Body of pancreas (tissue), 4 donors: ENCODE measurements at places on chromosomes 1 and 21.

DNA sequence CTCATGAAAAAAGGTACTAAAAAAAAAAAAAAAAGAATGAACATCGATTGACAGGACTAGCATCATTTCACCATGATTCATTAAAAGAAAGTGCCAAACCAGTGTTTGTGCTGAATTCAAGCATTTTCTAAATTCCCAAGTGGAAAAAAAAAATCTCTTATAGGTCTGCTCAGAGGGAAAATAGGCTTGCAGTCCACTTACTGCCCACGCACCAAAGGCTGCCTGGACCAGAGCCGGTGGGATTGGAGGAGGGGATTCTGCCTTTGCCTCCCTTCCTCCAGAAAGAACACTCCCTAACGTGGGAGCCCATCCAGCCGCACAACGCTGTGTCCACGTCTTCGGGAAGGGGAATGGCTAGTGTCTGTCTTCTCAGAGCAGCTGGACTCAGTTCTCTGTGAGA lies 5.5 kb upstream of the TRAPPC10 start:
- H3K27me3 ChIP-seq = no peaks in the 10 kb centered on the region
- peak; percentile 56 for DNase-seq
- no peak overlapping the region for H3K4me3 ChIP-seq
- peaks cover 5% of the 10 kb centered on the region for H3K4me1 ChIP-seq
- H3K27ac ChIP-seq = peak overlapping the region; percentile 11

GRCh38 chr1:193402037-193402436 lies 215.6 kb upstream of the B3GALT2 start:
- H3K27me3 ChIP-seq = no peaks in the 10 kb centered on the region
- H3K4me3 ChIP-seq = no peak overlapping the region
- H3K36me3 ChIP-seq = no peaks in the 10 kb centered on the region

DNA sequence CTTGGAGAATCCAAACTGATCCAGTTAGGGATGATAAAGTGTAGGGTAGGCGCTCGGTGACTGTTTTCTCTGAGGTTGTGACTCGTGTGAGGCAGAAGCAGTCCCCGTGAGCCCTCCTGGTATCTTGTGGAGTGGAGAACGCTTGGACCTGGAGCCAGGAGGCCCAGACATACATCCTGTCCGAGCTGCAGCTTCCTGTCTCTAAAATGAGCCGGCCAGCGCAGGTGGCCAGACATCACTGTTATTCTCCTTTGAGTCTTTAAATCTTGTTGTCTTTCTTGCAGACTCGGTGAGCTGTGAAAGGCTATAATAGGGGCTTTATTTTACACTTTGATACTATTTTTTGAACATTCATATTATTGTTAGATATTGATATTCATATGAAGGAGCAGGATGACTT lies 12.3 kb downstream of the PCSK9 start:
- H3K4me3 ChIP-seq = no peak overlapping the region
- H3K36me3 ChIP-seq = no peaks in the 10 kb centered on the region
- no peak for DNase-seq
- no peaks in the 10 kb centered on the region for H3K27me3 ChIP-seq
- no peak overlapping the region for H3K27ac ChIP-seq

- no peaks in the 10 kb centered on the region for H3K36me3 ChIP-seq
- no peaks in the 10 kb centered on the region for H3K27me3 ChIP-seq
- DNase-seq = peak; percentile 11
- no peak overlapping the region for H3K27ac ChIP-seq
- H3K4me1 ChIP-seq = peaks cover 26% of the 10 kb centered on the region
These were observed 333.4 kb downstream of the CHRM3 start for GRCh38 chr1:239719642-239720258.

GRCh38 chr21:21204366-21204996 lies 206.3 kb downstream of the NCAM2 start:
- no peaks in the 10 kb centered on the region for H3K36me3 ChIP-seq
- H3K27me3 ChIP-seq = no peaks in the 10 kb centered on the region
- no peak for DNase-seq
- no peaks in the 10 kb centered on the region for H3K4me1 ChIP-seq
- H3K4me3 ChIP-seq = no peak overlapping the region
- no peak overlapping the region for H3K27ac ChIP-seq

DNA sequence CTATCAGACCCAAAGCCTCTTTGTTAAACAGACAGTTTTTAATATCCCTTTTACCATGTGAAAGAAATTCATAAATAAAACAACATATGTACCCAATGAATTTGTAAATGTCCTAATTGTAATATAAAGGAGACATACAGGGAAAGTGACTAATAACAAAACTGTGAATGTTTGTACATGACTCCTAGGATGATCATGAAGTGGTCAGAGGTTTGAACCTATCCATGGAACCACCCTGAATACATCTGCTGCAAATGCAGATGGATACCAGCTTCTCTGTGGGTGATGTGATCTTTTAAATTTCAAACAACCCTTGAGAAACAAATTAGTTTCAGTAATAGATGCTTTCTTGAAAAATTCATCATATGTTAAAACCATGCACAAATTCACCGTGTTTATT lies 16.7 kb upstream of the ACBD3 start:
- H3K27ac ChIP-seq = no peak overlapping the region
- no peaks in the 10 kb centered on the region for H3K36me3 ChIP-seq
- H3K27me3 ChIP-seq = no peaks in the 10 kb centered on the region
- DNase-seq = no peak
- no peaks in the 10 kb centered on the region for H3K4me1 ChIP-seq

- DNase-seq = no peak
- H3K4me3 ChIP-seq = no peak overlapping the region
- H3K27me3 ChIP-seq = no peaks in the 10 kb centered on the region
- H3K4me1 ChIP-seq = no peaks in the 10 kb centered on the region
These were observed 20.7 kb upstream of the LRRC8D start for GRCh38 chr1:89800022-89800655.

GRCh38 chr1:78340006-78340405 lies 150.8 kb upstream of the PTGFR start:
- H3K27me3 ChIP-seq = no peaks in the 10 kb centered on the region
- no peaks in the 10 kb centered on the region for H3K36me3 ChIP-seq
- H3K4me3 ChIP-seq = no peak overlapping the region
- H3K4me1 ChIP-seq = no peaks in the 10 kb centered on the region
- no peak for DNase-seq

DNA sequence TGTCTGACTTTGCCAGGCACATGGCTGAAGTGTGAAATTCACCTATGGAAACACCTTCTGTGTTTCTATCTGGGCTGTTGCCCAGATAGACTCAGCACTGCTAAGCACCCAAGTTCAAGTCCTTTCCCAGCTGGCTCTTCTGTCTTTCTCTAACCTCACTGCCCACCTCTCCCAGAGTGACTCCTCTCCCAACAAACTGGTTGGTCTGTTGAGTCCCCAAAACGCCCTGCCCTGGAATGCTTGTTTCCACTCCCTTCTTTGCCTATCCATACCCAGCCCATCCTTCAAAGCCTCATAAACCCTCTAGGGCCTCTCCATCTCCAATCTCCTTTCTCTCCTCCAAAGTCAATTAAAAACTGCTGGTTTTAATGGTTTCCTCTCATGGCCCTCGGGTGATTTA lies 15.6 kb downstream of the PLXNA2 start:
- H3K27me3 ChIP-seq = no peaks in the 10 kb centered on the region
- H3K4me3 ChIP-seq = no peak overlapping the region
- peaks cover 75% of the 10 kb centered on the region for H3K4me1 ChIP-seq
- H3K27ac ChIP-seq = peak overlapping the region; percentile 39
- H3K36me3 ChIP-seq = no peaks in the 10 kb centered on the region
- DNase-seq = no peak

GRCh38 chr1:156901966-156902915 lies 8.7 kb downstream of the PEAR1 start:
- DNase-seq = no peak
- H3K27ac ChIP-seq = no peak overlapping the region
- no peaks in the 10 kb centered on the region for H3K36me3 ChIP-seq
- H3K4me1 ChIP-seq = peaks cover 5% of the 10 kb centered on the region
- H3K27me3 ChIP-seq = no peaks in the 10 kb centered on the region

DNA sequence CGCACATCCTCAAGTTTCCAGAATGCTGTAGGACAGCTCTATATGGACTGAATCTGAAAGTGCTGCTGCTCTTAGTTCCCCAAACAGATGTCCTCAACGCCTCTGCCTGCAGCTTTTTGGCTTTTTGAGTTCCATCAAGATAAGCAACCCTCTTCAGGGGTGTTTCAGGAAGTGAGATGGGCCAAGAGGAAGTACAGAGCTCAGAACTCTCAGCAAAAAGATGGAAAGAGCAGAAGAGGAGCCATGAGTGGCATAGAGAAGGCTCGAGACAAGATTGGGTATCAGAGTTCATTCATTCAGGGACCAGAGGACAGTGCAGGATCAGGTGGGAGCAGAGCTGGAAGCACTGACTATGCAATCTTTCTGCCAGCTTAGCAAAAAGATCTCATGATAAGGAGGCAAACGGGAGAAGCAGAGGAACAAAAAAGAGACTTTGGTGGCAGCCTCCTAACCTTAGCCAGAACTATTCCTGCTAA lies at the start of the genes ADORA3 and TMIGD3:
Gene ADORA3 (minus strand): TSS at position 49 of the 476 bp plus-strand sequence. CDS start 279 bp downstream, outside the sequence.
Gene TMIGD3 (minus strand): TSS at position 49 of the 476 bp plus-strand sequence. CDS start 279 bp downstream, outside the sequence.
- H3K36me3 ChIP-seq = no peaks in the 10 kb centered on the region
- no peak within 1 kb of the TSS for H3K27ac ChIP-seq
- DNase-seq = no peak

DNA sequence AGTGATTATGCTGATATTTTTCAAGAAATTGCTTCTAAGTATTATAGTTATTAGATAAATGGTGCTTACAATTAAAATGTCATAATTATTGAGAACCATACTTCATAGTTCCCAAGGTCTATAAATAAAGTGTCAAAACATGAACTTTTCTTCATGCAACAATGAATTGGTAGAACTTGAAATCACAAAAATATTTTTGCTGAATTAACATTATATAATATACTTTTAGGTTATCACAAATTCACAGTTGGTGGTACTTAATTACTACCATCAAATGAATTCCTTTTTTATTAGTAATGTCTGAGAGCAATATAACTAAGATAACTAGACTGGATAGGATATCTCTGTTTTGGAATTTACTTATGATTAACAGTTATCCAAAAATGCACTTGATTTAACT lies 4.7 kb downstream of the DNM3 start:
- no peaks in the 10 kb centered on the region for H3K36me3 ChIP-seq
- H3K27ac ChIP-seq = no peak overlapping the region
- no peak overlapping the region for H3K4me3 ChIP-seq

DNA sequence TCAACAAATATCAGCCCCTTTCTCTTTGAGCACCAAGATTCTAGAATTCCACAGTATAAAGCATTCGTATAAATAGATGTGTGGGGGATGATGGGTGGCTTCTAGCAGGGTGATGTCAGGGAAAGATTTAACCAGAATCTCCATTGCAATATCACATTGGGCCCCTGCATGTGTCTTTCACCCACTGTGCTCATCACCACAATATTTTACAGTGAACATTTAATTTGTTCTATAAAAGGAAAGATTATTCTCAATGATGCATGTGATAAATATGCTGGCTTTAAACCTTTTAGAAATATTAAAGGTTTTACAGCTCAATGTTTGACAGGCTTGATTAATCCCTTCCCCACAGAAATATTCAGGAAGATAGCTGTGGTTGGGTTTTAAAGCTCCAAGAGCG lies 457.8 kb upstream of the DAB1 start:
- H3K4me1 ChIP-seq = no peaks in the 10 kb centered on the region
- no peak overlapping the region for H3K4me3 ChIP-seq
- no peak overlapping the region for H3K27ac ChIP-seq
- no peak for DNase-seq
- H3K36me3 ChIP-seq = no peaks in the 10 kb centered on the region

DNA sequence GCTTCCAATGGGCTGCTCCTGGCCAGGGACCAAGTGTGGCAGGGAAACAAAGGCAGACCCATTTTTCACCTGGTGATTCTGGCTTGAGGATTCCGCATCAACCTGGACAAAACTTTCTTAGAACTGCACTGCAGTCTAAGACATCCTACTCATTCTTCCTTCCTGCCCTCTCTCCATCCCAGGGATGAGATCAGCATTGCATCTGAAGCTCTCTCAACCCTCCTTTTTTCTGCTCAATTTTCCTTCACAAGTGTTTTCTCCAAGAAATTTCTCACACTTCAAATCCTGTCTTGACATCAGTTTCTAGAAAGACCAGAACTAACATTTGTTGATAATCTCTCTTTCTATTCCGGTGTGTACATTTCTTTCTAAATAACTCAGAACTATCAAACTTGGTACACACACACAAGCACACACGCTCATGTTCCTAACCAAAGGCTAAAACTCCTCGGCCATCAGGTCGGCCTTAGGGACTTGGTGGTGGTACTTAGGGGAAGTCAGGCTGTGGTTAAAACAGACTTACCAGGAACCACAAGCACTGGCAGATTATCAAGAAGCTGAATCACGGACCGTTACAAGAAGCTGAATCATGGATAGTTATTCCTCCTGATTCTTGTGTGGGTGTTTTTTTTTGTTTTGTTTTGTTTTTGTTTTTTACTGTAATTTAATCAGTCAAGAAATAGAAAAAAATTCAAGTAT lies 21.0 kb upstream of the CXADR start:
- H3K36me3 ChIP-seq = no peaks in the 10 kb centered on the region
- H3K27ac ChIP-seq = no peak overlapping the region
- no peak for DNase-seq
- no peaks in the 10 kb centered on the region for H3K27me3 ChIP-seq
- H3K4me1 ChIP-seq = peaks cover 5% of the 10 kb centered on the region

DNA sequence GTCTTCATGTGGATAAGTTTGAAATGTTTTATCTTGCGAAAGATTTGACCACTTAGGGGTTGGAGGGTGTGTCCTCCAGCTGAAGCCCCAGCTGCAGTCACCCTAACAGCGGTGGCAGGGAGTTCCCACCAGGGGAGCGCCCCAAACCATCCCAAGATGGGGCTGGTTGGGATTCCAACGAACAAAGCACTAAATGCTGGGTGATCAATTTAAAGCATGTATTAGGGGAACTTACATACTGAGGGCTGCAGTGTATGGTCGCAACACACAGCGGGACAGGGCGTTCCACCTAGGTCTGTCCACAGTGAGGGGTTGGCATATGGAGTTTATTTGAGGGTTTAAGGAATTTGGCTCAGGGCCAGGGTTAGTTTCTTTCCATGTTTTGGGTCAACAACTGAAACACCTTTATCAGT lies 26.3 kb downstream of the SLC37A1 start:
- no peak overlapping the region for H3K4me3 ChIP-seq
- H3K36me3 ChIP-seq = peaks cover 6% of the 10 kb centered on the region
- no peaks in the 10 kb centered on the region for H3K27me3 ChIP-seq
- no peak for DNase-seq

DNA sequence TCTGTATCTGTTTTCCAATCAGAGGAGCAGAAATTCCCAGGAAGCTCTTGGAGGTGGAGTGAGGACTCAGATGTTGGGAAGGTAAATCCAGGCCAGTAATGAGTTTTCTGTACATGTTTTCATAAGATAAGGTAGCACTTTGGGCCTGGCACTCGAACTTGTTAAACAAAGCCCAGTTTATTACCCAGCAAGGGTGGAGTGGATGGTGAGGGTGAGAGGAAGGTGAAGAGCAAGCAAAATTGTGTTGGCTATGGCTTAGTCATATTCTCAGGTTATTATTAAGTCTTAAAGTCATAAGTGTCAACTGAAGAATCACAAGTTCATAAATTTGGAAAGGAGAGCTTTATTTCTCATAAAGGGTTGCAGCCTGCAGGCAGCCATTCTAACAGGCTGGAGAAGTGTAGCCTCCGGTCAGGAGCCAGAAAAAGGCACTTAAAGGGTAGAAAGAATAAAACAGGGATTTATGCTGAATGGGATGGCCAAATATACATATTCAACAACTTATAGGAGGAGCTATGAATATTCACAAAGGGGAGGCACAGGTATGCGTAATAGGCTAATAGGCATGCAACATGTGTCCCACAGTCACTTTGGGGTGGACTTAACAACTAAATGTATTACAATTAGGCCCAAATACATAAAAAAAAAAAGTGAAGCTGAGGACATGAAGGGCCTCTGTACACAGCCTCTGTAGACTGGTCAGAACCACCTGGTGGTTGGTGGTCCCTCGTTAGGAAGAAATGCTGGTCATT lies 523.9 kb downstream of the LMO4 start:
- no peak overlapping the region for H3K4me3 ChIP-seq
- H3K4me1 ChIP-seq = no peaks in the 10 kb centered on the region
- no peaks in the 10 kb centered on the region for H3K27me3 ChIP-seq
- no peak overlapping the region for H3K27ac ChIP-seq
